ENCODE measurements at places on chromosomes 11 and 22.
A peak's percentile ranks its signal among the peaks of the same experiment; 100 is the strongest.

DNA sequence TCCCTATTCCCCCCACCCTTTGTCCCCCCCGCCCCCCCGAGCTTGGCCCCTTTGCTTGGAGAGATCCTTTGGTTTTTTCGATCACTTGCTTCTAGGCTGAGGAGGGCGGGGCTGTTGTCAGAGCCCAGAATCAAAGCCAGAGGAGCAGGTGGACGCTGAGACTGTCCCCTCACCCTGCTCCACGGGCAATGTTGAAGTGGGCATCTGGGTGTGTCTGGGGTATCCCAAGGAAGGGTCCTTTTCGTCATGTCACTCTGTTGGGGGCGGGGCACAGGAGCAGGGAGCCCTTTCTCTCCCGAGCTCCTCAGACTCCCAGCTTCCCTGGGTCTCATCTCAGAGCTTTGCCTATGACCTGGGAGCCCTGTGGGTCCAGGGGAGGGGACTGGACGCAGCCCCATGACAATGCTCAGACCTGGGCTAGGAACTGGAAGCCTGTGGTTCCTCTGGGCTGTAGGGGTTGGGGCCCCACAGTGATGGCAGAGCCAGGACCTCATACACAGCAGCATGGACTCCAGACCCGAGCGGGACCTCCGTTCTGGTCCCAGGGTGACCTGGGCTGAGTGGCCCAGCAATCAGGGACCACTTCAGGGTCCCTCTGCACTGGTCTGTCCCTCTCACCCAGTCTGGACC, 2.9 kb upstream of the APOBEC3A start:
- DNase-seq = no peak

GRCh38 chr22:50206599-50206998, 5.8 kb downstream of the SELENOO start:
- DNase-seq = peak; percentile 44

DNA sequence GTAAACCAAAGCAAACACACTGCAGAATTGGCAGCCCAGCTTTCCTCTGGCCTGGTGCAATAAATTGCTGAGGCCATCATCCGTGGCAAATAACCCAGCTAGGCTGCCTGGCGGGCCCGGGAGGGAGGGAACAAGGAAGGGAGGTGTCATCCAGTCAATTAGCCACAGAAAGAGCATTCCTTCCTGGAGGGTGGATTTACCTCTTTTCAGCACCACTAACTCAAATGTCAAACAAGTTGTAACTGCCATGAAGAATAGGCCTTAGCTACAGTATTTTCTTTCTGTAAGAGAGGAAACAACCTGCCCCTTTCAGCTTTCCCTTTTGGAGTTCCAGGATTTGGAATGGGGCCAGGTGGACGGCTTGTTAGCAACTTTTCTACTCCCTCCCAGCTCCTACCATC, 163.8 kb upstream of the BDNF start:
- no peak for DNase-seq

DNA sequence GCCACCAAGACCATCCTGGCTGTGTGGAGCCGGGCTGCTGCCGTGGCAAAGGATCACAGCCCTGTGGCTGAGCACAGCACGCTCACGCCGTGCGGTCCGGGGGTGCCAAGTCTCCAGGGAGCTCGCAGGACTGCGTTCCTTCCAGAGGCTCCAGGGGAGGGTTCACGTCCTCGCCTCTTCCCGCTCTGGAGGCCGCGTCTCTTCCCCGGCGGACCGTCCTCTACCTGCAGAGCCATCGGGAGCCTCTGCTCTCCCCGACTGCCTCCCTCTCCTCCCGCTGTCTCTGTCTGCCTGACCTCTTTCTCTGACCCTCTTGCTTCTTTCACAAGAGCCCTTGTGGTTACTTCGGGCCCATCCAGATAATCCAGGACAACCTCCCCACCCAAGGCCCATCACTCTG, 11.4 kb upstream of the MUC5AC start:
- peak; percentile 5 for DNase-seq

- peak; percentile 25 for DNase-seq
These were observed 44.2 kb downstream of the FBXO7 start for GRCh38 chr22:32518848-32519247.

- DNase-seq = no peak
These were observed 15.8 kb upstream of the ETS1 start for GRCh38 chr11:128603003-128603696.

- DNase-seq = no peak
These were observed 72.1 kb downstream of the AMOTL1 start for GRCh38 chr11:94840209-94840608.

DNA sequence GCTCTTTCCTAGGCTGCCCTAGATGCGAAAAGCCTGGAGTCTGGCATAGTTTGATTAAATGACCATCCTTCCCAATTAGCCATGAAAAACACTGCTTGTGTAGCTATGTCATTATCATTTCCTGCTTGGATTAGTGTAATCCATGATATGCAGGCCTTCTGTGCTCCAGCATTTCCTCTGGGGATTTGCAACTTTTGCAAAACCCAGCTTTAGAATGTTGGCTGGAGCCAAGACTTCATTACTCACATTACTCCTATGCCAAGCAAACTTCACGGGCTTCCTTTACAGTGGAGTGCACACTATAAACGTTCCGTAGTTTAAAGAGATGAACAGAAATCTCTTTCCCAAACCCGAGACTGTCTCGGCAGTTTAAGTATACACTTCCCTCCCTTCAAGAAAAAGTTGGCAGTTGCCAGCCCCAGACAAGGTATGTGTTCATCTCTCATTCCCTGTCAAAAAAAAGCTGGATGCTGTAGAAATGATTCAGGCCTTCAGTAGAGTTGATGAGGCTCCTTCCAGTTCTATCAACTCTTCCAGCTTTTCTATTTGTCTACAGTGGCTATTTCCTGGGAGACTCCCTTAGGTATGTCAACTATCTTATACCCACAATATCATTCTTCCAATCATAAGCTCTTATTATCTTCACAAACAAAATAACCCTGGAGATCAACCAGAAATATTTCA, 180.0 kb downstream of the MAML2 start:
- DNase-seq = no peak

GRCh38 chr11:28535677-28536076, 427.5 kb downstream of the METTL15 start:
- DNase-seq = no peak

GRCh38 chr22:50247748-50248147, 2.9 kb upstream of the TUBGCP6 start:
- peak; percentile 56 for DNase-seq

DNA sequence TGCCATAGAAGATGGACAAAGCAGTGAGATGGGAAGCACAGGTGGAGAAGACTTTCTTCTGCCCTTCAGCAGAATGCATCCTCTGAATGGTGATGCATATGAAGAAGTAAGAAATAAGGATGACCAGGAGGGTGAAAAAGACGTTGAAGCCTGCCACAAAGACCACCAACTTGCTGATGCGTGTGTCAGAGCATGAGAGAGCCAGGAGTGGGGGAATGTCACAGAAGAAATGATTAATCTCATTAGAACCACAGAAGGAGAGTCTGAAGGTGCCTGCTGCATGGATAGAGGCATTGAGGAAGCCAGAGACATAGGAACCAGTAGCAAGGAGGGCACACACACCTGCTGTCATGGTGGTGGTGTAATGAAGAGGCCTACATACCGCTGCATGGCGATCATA, 550 bp downstream of the OR5B21 start:
- DNase-seq = no peak

GRCh38 chr11:114775875-114776621, 97.7 kb downstream of the NXPE2 start:
- no peak for DNase-seq

DNA sequence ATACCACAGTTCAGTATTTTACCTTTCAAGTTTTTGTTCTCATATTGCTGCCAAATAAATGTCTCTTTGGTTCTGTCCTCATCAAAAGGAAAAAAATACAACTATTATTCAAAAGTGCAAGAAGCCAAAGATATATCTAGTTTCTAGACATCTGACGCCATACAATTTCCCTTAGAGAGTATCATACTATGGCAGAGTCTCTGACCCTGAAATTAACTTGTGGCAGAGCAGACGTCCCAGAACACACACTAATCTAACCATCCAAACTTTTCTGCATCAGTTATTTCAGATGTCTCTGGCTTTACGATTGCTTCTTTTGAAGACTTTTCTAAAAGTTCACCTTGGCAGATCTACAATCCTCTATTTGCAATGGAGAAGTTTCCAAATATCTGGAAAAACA, 2.7 kb downstream of the OR51T1 start:
- DNase-seq = no peak

GRCh38 chr22:24992946-24993345, 40.4 kb downstream of the KIAA1671 start:
- DNase-seq = no peak

DNA sequence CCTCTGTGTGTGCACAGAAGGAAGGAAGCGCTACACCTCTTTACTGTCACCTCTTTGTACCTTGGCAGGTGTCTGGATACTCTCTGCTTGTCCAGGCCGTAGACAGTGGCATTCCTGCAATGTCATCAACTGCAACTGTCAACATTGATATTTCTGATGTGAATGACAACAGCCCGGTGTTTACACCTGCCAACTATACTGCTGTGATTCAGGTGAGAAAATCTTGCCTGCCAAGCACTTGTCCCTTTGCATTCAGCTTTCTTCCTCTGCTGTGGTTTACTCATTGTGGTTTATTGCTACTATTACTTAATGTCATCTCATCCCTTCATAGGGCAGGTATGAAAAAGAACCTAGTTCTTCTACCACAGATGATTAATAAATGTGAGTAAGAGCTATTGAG, 131.9 kb upstream of the MTNR1B start:
- no peak for DNase-seq

GRCh38 chr22:22893891-22894739, 6.5 kb downstream of the IGLL5 start:
- no peak for DNase-seq

- no peak for DNase-seq
These were observed 44.1 kb upstream of the RAB1B start for GRCh38 chr11:66224226-66224855.

DNA sequence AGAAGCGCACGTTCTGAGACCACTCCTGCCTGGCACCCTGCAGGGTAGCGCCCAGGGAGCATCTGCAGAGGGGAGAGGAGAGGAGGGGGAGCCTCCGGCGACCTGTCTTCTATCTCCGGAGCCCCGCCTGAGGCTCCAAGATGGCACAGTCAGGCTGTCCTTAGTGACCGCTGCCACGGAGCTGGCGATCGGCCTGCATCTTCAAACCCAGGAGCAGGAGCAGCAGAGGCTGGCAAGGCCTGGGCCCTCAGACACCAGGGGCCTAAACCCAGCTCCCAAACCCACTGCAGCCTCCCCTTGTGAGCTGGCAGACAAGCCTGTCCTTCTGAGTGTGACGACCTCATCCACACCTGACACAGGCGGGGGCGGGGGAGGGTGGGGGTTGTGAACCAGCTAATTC, 34.9 kb downstream of the TOLLIP start:
- DNase-seq = no peak

DNA sequence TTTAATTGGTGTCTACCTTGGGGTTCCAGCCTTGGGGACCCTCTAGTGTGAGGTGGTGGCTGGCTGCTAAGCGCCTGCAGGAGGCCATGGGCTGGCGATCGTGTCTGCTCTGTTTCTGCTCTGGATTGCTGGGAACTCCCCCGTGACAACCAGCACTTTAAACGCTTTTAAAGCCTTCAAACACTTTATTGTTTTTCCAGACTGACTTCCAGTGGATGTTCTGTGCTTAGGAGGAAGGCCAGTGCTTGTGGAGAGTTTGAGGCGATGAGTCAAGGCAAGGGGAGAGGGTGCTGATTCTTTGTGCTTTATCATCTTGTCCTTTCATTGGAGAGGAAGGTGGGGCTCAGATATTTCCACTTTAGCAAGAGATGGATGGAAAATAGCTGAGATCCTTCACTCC, 81.6 kb downstream of the FLI1 start:
- no peak for DNase-seq

- DNase-seq = no peak
These were observed 54.9 kb downstream of the LINC01488 start for GRCh38 chr11:69536406-69536805.

DNA sequence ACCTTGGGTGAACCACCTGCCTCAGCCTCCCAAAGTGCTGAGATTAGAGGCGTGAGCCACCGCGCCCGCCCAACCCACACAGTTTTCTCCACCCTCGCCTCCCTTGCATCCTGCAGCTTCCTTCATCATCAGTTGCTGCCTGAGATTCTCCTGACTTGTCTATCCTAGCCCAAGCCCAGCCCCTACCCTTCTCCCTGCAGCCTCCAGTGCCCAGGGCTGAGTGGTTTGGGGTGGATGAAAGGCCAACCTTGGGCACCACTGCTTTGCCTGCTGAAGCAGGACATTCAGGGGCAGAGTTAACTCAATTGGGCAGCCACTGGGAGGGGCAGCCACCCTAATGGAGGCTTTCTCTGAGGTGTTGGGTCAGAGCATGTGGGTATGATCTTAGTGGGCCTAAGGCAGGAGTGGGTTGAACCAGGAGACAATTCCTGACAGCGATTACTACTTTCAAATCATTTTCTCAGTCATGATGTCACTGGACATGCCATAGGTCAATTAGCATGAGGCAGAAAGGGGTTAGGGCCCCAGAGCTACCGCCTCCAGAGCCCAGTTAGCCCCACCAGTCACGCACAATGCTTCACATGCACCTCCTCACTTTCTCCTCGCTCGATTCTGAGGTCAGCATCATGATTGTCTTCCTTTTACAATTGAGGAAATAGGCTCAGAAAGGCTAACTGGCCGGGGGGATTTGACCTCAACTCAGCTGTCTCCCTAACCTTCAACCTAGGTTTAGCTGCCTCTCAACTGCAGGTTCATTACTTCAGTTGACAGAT, 1.0 kb upstream of the FKBP2 start:
- no peak for DNase-seq
